ENCODE measurements at places on chromosomes 11 and 22. TPM values are rescaled to one million over a fixed set of nuclear protein-coding genes. Genes with fewer than 3 reads are reported as not detected.

DNA sequence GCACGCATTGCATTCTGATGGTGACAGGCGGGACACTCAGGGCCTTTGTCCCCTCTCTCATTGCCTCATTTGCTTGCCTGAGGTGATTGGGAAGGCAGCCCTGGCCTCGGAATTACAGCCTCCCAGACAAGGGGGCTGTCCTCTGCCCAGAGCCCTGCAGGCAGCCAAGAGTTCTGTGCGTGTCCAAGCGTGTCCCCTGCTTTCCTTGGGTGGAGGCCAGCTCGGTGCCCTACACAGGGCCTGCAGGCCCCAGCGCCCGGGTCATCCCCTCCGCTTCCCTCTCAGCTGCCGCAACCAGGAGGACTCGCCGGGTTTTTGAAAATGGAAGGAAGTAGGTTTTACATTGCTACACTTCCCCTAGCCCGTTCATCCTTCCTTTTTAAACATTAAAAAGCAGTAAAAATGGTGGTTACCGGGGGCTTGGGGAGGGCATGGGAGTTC is 1.9 kb downstream of the GRAMD4 start:
- DNase-seq, result no peak

GRCh38 chr11:116035977-116036376 is 531.8 kb upstream of the CADM1 start:
- DNase-seq, result no peak

GRCh38 chr11:65300621-65301275 is 13.9 kb upstream of the CDC42EP2 start:
- DNase-seq, result no peak

- DNase-seq, result no peak
Measured at GRCh38 chr22:27628891-27629631, 172.5 kb downstream of the MN1 start.

- DNase-seq, result no peak
Measured at GRCh38 chr11:96863520-96863919, 473.7 kb downstream of the JRKL start.

- DNase-seq, result no peak
Measured at GRCh38 chr11:113555071-113555619, 79.9 kb upstream of the DRD2 start.

- DNase-seq, result no peak
Measured at GRCh38 chr22:47367993-47368945, 605.8 kb downstream of the TBC1D22A start.

DNA sequence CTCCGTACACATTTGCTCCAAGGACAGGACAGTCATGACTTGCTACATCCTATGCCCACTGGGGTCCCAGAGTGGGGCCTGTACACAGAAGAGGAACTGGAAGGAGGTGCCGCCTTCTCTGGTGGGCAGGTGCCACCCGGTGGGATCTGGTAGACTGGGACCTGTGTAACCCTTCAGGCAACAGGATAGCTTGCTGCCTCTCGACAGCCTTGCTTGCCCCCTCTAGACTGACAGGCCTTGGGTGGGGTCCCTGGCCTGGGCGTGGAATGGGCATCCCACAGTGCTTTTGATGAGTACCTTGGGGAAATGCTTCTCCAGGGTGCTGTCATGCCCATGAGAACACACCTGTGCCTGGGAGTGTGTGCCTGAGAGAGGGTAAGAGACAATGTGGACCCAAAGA is 15.8 kb downstream of the SHANK3 start:
- peak; percentile 26 for DNase-seq

- no peak for DNase-seq
Measured at GRCh38 chr22:27420817-27421361, 380.7 kb downstream of the MN1 start.

DNA sequence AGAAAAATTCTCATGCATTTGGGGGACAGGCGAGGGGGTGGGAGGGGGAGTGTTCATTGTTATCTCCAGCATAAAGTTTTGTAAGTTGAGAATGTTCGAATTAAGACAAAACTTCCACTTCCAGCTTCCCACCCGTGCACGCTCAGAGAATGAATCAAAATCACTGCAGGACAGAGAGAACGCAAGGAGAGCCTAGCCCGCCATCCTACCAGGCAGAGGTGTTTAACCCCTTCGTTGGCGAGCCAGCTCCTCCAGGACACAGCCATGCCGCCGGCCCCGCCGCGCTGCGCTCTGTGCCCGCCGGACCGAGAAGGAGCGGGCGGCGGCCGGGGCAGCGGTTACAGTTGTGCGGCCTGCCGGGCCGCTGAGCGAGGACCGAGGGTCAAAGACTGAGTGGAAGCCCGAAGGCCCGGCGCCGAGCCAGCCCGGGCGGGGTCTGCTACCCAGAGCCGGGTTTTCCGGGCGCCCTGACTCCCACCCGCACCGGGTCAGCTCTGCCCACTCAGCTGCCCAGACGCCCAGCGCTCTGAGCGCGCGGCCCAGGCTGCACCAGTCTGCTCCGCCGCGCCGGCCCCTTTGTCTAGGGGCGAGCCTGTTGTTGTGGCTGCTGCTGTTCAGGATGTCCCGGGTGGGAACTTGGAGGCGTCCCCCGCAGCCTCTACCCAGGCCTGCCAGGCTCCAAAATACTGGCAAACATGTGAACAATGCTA is at the start of gene NOX4:
TSS of gene NOX4 (minus strand) at position 395 of the 710 bp plus-strand sequence. CDS start at position 266, 129 bp downstream.
- DNase-seq, result peak; percentile 79

- no peak for DNase-seq
Measured at GRCh38 chr22:46085828-46086576, 64.3 kb upstream of the PPARA start.

DNA sequence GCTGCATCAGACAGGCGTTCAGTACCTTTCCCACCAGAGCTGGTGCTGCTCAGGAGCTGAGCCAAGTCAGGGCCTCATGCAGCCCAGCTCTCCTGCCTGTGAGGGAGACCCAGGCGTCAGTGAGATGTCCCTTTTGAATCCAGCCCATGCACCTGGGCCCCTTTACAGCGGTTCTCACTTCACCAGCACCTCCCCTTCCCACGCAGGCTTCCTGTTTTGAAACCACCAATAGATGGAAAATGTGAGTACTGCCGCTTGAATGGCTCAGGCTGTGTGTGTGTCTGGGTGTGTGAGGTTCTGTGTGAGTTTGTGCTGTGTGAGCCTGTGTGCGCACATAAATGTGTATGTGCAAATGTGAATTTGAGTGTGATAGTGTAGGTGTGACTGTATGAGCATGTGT is 88.4 kb downstream of the UBASH3B start:
- DNase-seq, result no peak

GRCh38 chr11:77471558-77472193 is 2.2 kb downstream of the PAK1 start:
- no peak for DNase-seq

The DDTL gene
- total RNA-seq, result 2.1 TPM

DNA sequence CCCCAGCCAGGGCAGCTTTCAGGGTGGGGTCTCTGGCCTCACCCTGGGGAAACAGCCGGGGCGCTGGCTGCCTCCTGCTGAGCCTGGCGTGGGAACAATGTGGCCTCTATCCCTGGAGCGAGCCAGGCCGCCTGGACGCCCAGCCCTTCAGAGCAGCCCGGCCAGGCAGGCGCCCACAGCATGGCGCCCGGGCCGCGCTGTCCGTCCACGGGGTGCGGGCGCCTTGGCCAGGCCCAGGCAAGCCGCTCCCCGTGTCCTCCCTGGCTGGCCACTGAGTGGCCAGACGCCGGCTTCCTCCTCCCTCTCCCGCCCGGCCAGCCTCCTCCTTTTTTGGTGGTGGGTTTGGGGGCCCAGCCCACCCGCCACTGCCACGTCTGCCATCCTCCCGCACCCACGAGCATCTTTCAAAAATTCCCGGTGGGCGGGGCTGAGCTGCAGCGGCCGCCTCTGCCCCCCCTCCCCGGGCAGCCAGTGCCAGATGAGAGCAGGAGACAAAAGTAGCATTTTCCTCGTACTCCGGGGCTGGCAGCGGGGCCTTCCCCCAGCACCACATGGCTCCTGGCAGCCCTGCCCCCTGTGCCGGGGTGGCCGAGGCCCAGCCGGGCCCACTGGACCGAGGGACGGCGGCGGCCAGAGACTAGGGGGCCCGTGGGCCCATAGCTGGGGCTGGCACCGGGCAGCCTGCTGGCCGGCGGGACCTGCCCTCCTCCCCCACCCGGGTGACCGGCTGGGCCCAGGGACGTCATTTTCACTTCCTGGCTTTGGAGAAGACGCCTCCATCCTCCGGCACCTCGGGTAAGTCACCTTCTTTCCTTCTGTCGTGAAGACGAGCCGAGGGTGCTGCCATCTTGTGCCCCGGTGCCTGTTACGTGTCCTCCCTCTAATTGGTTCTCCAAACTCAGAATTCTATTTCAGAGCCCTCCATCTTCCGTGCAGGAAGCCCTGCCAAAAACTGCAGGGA is 70.2 kb upstream of the PPARA start:
- DNase-seq, result no peak

DNA sequence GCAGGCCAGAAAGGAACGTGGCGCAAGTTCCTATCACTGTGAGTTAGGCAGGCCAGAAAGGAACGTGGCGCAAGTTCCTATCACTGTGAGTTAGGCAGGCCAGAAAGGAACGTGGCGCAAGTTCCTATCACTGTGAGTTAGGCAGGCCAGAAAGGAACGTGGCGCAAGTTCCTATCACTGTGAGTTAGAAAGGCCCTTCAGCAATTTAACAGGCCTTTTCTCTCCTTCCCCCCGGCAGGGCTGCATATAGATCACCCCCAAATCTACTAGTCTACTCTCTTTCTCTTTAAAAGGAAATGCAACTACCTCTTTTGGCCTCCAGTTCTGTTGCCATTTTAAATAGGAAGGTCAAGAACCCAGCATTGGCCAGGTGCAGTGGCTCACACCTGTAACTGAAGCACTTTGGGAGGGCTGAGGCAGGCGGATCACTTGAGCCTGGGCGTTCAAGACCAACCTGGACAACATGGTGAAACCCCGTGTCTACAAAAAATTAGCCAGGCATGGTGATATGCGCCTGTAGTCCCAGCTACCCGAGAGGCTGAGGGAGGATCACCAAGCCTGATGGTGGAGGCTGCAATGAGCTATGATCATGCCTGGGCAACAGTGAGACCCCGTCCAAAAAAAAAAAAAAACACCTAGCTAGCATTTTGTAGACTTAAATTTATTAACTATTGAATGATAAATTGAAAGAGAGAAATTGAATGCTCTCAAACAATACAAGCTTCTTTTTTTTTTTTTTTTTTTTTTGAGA is 14.9 kb downstream of the FAM118B start:
- no peak for DNase-seq

DNA sequence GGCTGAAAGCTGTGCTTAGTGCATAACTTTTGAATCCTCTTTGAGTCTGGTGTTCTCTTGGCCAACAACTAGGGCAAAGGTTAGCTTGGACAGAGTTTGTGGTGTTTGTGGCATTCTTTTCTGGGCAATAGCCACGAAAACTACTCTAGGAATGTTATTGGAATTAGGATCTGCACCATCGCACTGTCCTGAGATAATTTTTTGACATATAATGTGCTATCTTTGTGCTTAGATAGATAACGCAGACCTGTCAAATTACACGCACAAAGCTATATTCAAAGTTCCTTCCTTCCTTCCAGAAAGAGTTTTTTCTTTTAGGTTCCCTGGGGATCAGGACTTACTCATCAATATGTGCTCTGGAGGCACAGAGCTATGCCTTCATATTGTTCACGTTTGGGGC is 166.8 kb upstream of the MTMR2 start:
- no peak for DNase-seq

DNA sequence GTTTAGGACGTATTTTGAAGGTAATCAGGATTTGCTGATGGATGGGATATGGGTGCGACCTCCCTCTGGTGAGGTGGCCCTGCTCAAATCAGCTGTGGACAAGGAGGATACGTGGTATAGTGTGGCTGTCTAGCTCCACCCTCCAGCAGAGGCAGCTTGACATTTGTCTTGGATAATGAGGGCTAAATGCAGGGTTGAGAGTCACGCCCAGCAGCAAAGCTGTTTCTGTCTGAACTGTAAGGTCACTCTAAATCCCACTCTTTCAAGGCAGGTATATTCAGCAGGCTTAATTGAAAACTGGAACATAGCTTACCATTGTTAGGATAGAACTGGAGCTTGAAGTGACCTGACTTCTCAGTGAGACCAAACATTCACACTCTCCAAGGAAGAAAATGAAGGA is 98.7 kb downstream of the SWAP70 start:
- no peak for DNase-seq

The RAB38 gene
- 16.0 TPM for total RNA-seq

The RGL4 gene
- not detected for total RNA-seq

DNA sequence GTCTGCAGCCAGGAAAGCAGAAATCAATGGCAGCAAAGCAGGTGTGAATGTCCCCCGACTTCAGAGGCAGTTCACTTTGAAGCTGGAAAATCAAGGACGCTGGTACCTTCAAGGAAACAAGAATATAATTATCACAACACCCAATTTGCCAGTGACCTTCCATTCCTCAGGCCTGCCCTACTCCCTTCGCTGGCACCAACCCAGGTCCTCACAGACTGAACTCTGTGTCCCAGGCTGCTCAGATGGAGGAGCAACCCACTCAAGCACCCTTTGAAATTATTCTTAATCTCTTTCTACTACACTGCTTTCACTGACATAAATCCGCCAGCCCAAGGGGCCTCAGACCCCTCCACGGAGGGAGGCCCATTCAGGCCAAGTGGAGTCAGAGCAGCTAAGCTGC is 64.7 kb upstream of the WT1 start:
- no peak for DNase-seq

The ARHGEF17 gene
- 12.9 TPM for total RNA-seq

The C11orf97 gene
- total RNA-seq, result not detected

DNA sequence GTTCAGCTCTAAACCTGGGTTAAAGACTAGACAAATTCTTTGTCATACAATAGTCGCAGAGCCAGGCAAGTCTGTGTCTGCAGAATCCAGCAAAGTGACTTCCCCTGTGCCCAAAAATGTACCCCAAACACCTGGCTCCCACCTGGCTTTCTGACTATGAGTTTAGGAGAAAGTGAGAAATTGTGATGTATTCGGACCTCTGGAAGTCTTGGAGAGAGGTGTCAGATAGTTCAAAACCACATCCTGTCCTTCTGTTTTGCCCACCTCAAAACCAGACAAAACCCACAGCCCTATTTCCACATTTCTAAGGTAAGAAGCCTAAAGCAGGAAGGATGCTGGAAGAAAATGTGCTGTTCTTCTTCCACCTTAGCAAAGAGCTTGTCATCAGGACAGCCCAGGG is 63.8 kb upstream of the CLMP start:
- no peak for DNase-seq

GRCh38 chr22:23357053-23357452 is 176.7 kb downstream of the BCR start:
- no peak for DNase-seq

DNA sequence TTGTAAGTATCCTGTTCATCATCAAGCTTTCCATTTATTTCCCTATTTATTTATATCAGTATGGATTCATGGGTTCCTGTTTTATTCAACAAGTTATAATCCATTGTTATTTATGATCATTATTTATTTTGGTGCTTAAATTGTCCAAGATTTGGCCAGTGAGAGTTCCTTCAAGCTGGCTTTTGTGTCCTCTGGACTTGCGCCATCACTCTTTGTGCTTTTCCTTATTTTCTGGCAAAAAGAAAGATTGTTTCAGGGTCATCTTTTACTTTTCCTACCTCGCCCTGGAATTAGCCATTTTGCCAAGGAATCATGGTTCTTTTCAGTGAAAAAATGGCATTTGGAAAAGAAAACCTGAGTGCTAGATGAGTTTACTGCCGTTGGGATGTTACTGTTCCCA is 193.4 kb downstream of the ADAMTS15 start:
- no peak for DNase-seq

- no peak for DNase-seq
Measured at GRCh38 chr11:26557666-26558065, 14.4 kb downstream of the MUC15 start.

GRCh38 chr22:26685601-26686000 is 28.2 kb downstream of the MIAT start:
- DNase-seq, result no peak

The PSMA1 gene
- total RNA-seq, result 148 TPM

GRCh38 chr11:20156280-20156875 is 3.9 kb downstream of the DBX1 start:
- DNase-seq, result peak; percentile 87

The TRIM49 gene
- total RNA-seq, result not detected

The YAP1 gene
- total RNA-seq, result 111 TPM

All from H1 (cell line).